ENCODE measurements at places on chromosomes 2 and 18. TPM values are rescaled to one million over a fixed set of nuclear protein-coding genes. Genes with fewer than 3 reads are reported as not detected.

DSC2 gene
- total RNA-seq: 54.9 TPM

LYPD6B gene
- total RNA-seq: 14.9 TPM

DNA sequence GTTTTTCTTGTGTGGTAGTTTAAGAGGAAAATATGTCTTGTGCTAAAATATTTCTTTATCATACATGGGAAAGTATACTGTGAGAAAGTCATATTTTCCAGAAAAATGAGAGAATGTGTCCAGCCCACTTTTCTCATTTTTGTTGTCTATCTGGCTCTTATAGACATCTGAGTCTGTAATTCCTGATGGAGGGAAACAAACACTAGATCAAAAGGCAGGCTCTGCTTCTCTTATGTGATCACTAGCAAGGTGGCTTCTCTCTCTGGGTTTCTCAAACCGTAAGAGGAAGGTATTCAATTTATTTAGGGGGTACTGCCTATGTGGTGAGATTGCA, 40.0 kb upstream of the PEX13 start:
- no peaks in the 10 kb centered on the region for H3K36me3 ChIP-seq
- no peak for DNase-seq
- no peak overlapping the region for H3K27ac ChIP-seq
- no peaks in the 10 kb centered on the region for H3K4me1 ChIP-seq
- no peak overlapping the region for H3K4me3 ChIP-seq

DNA sequence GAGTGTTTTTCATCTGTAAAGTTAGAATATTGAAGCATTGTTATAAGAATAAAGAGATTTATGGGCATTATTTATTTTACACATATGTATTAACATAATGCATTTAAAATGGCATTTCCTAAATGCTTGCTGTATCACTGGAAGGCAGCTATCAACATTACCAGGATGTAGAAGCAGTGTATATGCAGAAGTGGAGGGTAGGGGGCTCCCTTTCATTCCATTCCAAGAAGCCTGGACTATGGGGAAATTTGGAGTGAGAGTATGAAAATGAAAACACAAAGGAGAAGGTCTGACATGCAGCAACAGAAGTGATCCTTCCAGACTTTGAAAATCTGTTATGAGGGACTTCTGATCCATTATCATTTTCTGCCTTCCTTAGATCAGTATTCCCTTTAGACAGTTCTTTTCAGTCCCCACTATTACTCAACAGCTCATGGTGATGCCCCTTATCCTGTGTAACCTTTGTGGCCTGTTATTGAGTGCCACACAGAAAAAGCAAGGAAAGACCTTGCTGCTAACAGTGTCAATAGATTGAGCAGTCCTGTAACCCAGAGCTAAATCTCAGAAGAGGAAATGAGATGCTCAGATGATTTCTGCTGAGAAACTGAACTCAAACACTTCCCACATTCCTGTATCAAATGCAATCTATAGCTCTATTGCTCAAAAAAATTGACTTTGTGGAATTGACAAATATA, 216.6 kb downstream of the HNMT start:
- no peak for DNase-seq
- H3K4me3 ChIP-seq: no peak overlapping the region
- no peaks in the 10 kb centered on the region for H3K27me3 ChIP-seq
- no peaks in the 10 kb centered on the region for H3K36me3 ChIP-seq

ANKRD30BL gene
- not detected for total RNA-seq

- no peak overlapping the region for H3K27ac ChIP-seq
- H3K4me1 ChIP-seq: no peaks in the 10 kb centered on the region
- H3K36me3 ChIP-seq: no peaks in the 10 kb centered on the region
- no peak for DNase-seq
- H3K27me3 ChIP-seq: peaks cover 22% of the 10 kb centered on the region
- H3K4me3 ChIP-seq: no peak overlapping the region
Observed at GRCh38 chr2:95352310-95353054, 50.0 kb upstream of the FAHD2A start.

DNA sequence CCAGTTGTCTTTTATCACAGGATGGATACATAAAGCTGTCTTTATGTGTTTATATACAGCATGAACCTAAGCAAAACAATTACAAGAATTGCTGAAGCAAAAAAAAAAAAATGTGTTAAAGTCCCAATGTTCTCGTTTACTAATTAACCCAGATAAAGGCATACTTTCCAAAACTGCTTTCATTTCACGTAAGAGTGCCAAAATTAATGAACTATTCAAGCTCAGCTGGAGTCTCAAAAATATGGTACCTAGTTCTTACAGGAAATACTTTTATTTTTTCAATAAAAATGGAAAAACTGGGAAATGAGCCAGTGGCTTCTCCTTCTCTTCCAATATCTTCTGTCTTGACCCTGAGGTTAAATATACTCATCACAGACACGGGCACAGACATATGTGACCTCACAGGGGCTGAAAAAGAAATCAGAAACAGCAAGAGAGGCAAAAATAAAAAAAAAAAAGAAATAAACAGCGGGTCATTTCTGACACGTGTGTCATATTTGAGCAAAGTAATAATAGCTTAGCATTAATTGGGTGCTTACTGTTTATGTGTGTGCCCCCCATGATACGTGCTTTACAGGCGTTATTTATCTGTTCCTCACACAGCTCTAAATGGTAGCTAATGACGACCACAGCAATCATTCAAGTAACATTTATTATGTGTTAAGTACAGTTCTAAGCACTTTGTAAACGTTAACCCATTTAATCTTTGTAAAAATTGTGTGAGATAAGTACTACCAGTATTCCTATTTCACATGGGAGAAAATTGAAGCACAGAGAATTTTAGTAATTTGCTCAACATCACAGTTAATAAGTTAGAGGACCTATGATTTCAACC, 158.0 kb upstream of the MMADHC start:
- H3K27me3 ChIP-seq: no peaks in the 10 kb centered on the region
- H3K4me3 ChIP-seq: no peak overlapping the region
- no peak overlapping the region for H3K27ac ChIP-seq
- no peaks in the 10 kb centered on the region for H3K4me1 ChIP-seq
- DNase-seq: no peak

GRCh38 chr2:31191931-31192330, 25.4 kb downstream of the CAPN14 start:
- no peaks in the 10 kb centered on the region for H3K36me3 ChIP-seq
- no peak overlapping the region for H3K4me3 ChIP-seq
- no peak overlapping the region for H3K27ac ChIP-seq
- no peak for DNase-seq

DNA sequence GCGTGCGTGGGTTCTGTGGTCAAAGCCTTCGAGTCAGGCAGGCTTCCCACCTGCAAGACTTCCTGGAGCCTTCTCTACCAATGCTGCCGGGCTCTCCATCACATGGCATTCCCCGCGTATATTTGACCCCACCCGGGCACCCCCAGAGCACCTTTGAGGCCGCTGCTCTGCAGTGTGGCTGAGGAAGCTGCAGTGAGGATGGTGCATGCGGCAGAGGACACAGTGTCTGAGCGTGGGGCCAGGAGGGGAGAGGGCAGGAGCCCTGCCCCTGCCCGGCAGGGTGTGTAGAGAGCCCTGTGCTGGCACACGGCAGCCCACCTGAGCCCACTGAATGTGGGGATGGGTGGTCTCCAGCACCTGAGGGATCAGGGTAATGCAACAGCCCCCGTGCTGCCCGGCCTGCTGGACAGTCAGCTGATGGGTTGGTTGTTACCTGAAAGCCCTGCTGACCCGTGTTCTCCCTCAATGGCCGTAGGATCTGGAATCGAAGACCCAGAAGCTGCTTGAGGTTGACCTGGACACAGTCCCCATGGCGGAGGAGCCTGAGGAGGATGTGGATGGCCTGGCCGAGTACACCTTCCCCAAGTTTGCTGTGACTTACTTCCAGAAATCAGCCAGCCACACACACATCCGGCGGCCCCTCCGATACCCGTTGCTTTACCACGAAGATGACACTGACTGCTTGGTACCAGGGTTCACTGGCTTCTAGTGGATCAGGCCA, 36.8 kb upstream of the GPR17 start:
- DNase-seq: peak; percentile 31
- H3K4me3 ChIP-seq: no peak overlapping the region
- H3K4me1 ChIP-seq: no peaks in the 10 kb centered on the region
- no peaks in the 10 kb centered on the region for H3K27me3 ChIP-seq
- no peak overlapping the region for H3K27ac ChIP-seq

ANKRD30B gene
- total RNA-seq: not detected

GRCh38 chr18:37253394-37254235, 312.0 kb downstream of the CELF4 start:
- peaks cover 3% of the 10 kb centered on the region for H3K4me1 ChIP-seq
- H3K36me3 ChIP-seq: no peaks in the 10 kb centered on the region
- H3K4me3 ChIP-seq: peak overlapping the region; percentile 81
- DNase-seq: peak; percentile 88
- no peak overlapping the region for H3K27ac ChIP-seq

SP3 gene
- 80.2 TPM for total RNA-seq

DNA sequence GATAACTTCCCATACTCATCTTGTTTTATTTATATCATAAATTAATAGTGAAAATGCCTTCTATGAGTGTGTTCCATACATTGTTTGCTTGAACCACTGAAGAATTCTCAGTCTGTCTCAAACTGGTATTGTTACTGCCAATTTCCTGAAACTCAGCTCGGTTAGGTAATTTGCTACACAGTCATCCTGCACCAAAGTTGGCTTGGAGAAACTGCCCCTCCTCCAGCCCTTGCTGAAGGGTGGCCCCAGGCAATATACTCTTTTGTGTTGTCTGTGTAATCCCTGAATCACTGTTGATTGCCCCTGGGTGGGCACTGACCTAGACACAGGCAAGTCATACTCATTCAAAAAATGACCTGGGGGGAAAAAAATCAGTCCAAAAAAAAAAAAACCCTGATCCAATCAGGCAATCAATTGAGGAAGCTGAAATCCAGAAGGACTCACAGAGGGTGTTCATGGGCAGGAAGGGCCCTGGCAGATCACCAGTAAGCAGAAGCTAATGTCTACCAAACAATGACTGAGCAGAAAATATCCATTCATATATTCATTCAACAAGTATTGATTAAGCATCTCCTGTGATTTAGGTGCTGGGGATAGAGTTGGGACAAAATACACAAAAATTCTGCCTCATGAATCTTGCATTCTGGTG, 3.8 kb upstream of the SESTD1 start:
- no peaks in the 10 kb centered on the region for H3K36me3 ChIP-seq
- no peak overlapping the region for H3K4me3 ChIP-seq
- no peak for DNase-seq
- no peak overlapping the region for H3K27ac ChIP-seq
- H3K4me1 ChIP-seq: no peaks in the 10 kb centered on the region

GRCh38 chr2:230758566-230759480, 46.2 kb downstream of the CAB39 start:
- no peak overlapping the region for H3K4me3 ChIP-seq
- H3K36me3 ChIP-seq: peaks cover 24% of the 10 kb centered on the region
- peaks cover 12% of the 10 kb centered on the region for H3K4me1 ChIP-seq
- DNase-seq: no peak

GRCh38 chr2:25482341-25482740, 140.6 kb upstream of the DNMT3A start:
- H3K27ac ChIP-seq: no peak overlapping the region
- H3K36me3 ChIP-seq: no peaks in the 10 kb centered on the region
- DNase-seq: no peak

DARS1 gene
- total RNA-seq: 80.3 TPM

CENPA gene
- total RNA-seq: 21.5 TPM

- no peak overlapping the region for H3K4me3 ChIP-seq
- peaks cover 3% of the 10 kb centered on the region for H3K36me3 ChIP-seq
- no peak for DNase-seq
- H3K4me1 ChIP-seq: peaks cover 10% of the 10 kb centered on the region
- H3K27ac ChIP-seq: no peak overlapping the region
- no peaks in the 10 kb centered on the region for H3K27me3 ChIP-seq
Observed at GRCh38 chr2:168645696-168646338, 156.6 kb upstream of the NOSTRIN start.

DNA sequence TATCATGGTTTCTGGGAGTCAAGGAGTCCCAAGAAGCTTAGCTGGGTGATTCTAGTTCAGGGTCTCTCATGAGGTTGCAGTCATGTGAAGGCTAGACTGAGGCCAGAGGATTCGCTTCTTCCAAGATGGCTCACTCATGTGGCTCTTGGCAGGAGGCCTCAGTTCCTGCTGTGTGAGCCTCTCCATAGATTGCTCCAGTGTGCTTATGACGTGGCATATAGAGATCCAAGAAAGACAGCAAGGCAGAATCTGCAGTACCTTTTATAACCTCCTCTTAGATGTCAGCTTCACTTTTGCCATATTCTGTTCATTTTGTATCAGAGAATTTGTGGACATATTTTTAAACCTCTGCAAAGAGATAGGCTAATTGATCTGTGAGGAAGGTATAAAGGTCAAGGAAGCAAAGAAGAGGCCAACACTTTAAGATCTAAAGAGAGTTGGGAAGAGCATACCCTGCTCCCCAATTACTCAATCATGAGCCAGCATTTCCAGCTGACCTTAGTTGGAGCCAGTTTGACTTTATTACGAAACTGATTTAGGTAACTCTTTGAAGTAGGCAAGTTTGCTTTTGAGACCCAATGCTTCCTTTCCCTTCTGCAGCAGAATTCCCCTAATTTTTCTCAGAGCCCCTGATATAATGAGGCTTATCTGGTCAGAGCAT, 134.7 kb downstream of the EML6 start:
- no peaks in the 10 kb centered on the region for H3K36me3 ChIP-seq
- H3K27me3 ChIP-seq: no peaks in the 10 kb centered on the region
- no peak for DNase-seq
- no peak overlapping the region for H3K4me3 ChIP-seq
- H3K27ac ChIP-seq: no peak overlapping the region

- H3K36me3 ChIP-seq: no peaks in the 10 kb centered on the region
- no peak overlapping the region for H3K4me3 ChIP-seq
- H3K27me3 ChIP-seq: no peaks in the 10 kb centered on the region
- no peak overlapping the region for H3K27ac ChIP-seq
- H3K4me1 ChIP-seq: no peaks in the 10 kb centered on the region
Observed at GRCh38 chr2:145412155-145412554, 892.2 kb upstream of the ZEB2 start.

DNA sequence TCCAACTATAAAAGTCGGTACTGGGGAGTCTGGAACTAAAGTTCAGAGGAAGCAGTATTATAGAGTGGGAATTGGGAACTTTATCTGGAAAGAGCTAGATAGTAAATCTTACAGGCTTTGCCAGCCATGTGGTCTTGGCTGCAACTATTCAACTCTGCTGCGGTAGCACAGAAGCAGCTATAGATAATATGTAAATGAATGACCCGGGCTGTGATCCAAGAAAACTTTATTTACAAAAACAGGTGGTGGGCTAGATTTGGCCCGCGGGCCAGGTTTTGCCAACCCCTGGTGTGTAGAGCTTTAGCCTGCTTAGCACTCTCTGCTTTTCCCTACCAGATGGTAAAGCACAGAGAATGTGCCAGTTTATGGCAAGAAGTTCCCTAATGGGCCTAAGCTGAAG, 70.8 kb downstream of the TNP1 start:
- H3K4me1 ChIP-seq: no peaks in the 10 kb centered on the region
- H3K4me3 ChIP-seq: no peak overlapping the region
- no peak for DNase-seq
- no peaks in the 10 kb centered on the region for H3K36me3 ChIP-seq

GRCh38 chr18:42545825-42546224, 569.7 kb downstream of the RIT2 start:
- no peak overlapping the region for H3K4me3 ChIP-seq
- H3K4me1 ChIP-seq: no peaks in the 10 kb centered on the region
- DNase-seq: no peak
- no peaks in the 10 kb centered on the region for H3K27me3 ChIP-seq
- H3K36me3 ChIP-seq: no peaks in the 10 kb centered on the region

HNMT gene
- 8.4 TPM for total RNA-seq

CAPN14 gene
- 0.31 TPM for total RNA-seq

DCC gene
- total RNA-seq: 0.34 TPM

GTF3C2 gene
- total RNA-seq: 105 TPM
